ENCODE measurements at places on chromosomes 1 and 21. TPM values are rescaled to one million over a fixed set of nuclear protein-coding genes. Genes with fewer than 3 reads are reported as not detected.

GRCh38 chr1:164754088-164754600, 195.2 kb downstream of the PBX1 start:
- no peak for DNase-seq

SPAG17 gene
- total RNA-seq: not detected

GRCh38 chr21:21436012-21436534, 437.9 kb downstream of the NCAM2 start:
- DNase-seq: no peak

- no peak for DNase-seq
Observed at GRCh38 chr1:230565141-230565540, 77.1 kb upstream of the COG2 start.

DNA sequence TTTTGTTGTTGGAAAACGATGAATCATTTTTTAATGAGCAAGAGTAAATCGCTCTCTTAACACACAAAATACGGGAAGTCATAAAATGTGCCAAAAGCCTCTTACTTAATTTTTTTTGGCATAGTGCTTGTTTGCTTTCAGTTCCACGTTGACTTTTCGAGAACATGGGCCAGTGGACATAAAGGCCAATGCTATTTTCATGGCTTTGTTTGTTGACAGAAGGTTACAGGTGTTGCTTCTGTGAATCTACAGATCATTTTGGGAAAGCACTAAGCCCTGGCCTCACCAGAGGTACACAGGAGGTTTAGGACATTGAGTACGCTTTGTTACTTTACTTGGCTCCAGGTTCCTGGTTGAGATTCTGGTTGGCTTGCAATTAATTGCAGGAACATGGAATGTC, 199.4 kb upstream of the HMCN1 start:
- DNase-seq: no peak

TDRD5 gene
- 0.20 TPM for total RNA-seq
